ENCODE measurements at places on chromosomes 6 and 20.
A peak's percentile ranks its signal among the peaks of the same experiment; 100 is the strongest.

DNA sequence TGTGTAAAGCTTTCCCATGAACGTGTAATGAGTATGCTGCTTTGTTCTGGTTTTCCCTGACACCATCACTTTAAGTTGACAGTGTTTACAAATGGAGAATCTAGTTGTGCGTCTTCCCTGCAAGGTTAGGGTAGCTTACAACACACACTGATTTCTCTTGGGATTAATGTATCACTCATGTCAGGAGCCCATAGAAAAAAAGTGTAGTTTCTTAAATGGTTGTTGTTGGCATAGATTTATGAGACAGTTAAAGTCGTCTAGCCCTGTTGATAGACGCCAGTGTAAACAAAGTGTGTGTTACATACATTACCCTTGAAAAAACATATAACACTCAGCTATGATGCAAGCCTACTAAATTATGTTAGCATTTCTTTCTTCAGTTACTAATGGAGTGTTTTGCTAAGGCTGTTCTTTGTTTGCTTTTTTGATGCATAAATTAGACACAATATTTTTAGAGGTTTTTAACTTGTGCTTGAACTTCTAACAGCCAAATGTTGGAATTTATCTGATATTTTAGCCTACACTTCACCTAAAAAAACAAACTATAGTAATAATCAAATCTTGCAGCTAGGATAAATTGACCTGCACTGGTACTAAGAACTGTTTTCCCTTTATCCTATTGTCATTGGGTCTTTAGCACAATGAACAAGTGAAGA lies 88.6 kb downstream of the RNF217 start:
- no peak for DNase-seq

DNA sequence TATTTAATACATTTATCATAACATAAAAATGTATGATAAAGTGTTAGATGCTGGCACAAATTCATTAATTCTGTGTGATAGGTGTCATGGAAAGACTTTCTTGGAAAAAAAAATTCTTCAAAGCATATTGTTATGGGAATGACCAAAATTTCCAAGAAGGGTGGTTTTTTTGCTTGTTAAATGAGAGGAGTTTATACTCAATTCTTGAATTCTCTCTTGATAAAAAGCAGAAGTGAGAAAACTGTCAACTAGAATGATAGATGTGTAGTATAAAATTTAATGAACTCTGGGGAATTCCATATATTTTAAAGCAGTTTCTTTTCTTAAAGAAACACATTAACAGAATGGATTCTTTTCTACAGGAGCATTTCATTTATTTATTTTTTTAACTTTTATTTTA lies 62.0 kb upstream of the SNAP91 start:
- no peak for DNase-seq

DNA sequence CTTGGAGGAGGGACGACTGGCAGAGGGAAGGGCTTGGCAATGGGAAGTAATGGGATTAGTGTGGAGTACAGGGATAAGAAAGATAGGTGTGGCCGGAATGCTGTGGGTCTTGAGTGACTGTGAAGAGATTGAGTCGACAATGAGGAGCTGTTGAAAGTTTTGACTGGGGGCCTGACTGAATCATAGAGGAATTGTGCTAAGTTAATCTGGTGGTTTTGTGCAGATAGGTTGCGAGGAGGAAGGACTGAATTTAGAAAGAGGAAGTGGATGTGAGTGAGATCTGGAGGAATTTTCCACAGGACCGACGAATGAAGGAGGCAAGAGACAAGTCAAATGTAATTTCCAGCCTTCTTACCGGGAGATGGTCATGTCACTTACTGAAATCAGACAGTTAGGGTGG lies 143.9 kb upstream of the RALGAPA2 start:
- DNase-seq = no peak

- no peak for DNase-seq
Observed at GRCh38 chr6:30826961-30827342, 57.4 kb upstream of the DDR1 start.

DNA sequence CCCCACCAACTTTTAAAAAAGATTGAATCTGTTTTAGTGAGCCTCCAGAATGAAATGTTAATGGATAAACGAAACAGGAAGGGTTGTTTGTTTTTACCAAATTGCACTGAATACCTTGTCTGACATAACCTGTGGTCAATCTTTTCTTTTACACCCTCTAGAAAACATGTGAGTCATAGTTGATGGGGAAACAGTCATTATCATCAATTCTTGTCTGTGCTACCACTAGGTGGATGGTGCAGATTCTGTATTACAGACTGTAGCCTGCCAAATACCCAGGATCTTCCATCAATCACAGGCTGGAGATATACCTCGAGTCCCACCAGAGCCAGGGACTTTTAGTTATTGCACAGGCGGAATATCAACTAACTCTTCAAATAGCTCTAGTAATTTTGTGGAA lies 29.5 kb upstream of the PKIB start:
- no peak for DNase-seq

GRCh38 chr20:32078791-32079190 lies 26.7 kb downstream of the HCK start:
- peak; percentile 34 for DNase-seq

- no peak for DNase-seq
Observed at GRCh38 chr6:73648166-73648565, 5.6 kb downstream of the SLC17A5 start.

DNA sequence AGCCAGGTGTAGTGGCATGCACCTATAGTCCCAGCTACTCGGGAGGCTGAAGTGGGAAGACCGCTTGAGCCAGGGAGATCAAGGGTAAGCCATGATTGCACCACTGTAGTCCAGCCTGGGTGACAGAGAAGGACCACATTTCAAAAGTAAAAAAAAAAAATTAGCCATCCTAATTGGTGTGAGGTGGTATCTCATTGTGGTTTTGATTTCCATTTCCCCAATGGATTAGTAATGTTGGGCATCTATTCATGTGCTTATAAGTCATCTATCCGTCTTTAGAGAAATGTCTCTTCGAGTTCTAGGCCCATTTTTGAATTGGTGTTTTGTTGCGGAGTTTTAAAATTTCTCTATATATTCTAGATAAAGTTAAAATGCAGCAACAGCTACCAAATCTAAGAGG lies 21.7 kb downstream of the ABHD12 start:
- no peak for DNase-seq

DNA sequence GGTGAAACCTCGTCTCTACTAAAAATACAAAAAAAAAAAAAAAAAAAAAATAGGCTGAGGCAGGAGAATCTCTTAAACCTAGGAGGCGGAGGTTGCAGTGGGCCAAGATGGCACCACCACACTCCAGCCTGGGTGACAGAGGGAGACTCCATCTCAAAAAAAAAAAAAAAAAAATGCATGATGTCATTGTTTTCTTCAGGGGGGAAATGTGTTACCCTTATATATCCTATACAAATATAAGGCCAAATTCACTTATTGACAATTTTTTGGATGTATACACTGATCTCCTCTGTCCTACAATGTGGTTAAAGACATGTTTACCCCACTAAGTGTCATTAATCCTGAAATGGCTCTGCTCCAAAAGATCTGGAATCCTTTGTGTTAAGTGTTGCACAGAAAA lies 73.1 kb downstream of the TPBG start:
- DNase-seq = no peak

DNA sequence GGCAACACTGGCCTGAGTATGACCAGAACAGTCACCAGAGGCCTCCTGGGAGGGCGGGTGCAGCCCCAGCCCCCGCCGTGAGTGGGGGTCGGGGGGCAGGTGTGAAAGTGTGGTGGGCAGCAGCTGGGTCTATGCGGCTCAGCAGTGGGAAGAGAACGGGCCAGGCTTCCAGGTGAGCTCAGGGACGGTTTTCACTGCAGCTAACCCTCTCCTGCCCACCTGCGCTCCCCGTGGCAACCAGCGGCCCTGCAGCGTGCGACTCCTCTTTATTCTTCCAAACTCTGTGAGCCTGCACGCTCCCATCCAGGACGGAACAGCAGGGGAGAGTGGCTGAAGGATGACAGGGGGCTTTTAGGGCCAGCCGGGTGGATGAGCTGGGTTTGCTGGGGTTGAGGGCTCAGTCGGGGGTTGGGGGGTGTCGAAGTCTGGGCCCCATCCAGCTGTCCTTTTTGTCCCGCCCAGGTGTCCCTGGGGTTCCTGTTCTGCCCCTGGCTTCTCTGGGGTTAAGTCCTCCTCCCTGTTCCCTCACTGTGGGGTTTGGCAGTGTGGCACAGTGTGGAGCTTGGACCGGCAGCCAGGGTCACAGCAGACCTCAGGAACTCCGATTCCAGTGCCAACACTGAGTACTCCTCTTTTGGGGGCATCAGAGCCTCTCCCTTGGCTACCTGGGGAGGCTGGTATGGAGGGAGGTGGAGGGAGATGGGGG lies 859 bp upstream of the BIRC7 start:
- DNase-seq = no peak

Data from Jurkat, Clone E6-1 (cell line).